ENCODE measurements at places on chromosomes 11 and 22. TPM values are rescaled to one million over a fixed set of nuclear protein-coding genes. Genes with fewer than 3 reads are reported as not detected.

NRGN gene
- total RNA-seq = 9.1 TPM

- DNase-seq = no peak
Measured at GRCh38 chr11:67118181-67118766, 789 bp upstream of the KDM2A start.

- DNase-seq = no peak
Measured at GRCh38 chr11:77386178-77386577, 84.7 kb upstream of the GDPD4 start.

TAF1D gene
- 126 TPM for total RNA-seq

DNA sequence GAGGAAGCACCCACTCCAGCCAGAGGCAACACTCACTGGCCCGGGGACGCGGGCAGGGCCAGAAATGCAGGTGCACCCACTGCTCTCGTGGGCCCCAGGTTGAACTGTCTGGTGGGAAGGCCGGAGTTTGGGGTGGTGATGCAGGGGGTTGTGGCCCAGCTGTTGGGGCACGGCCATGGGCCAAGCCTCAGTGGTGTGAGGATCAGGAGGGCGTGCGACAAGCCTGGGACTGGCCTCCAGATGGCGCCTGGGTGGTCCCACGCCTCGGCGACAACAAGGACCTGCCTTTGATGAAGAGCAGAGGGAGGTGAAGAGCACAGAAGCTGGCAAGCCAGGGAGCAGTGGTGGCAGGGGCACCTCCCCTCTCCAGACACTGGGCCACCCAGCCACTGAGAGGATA, 240.8 kb downstream of the BRD1 start:
- no peak for DNase-seq

TUBA8 gene
- 0.17 TPM for total RNA-seq

DNA sequence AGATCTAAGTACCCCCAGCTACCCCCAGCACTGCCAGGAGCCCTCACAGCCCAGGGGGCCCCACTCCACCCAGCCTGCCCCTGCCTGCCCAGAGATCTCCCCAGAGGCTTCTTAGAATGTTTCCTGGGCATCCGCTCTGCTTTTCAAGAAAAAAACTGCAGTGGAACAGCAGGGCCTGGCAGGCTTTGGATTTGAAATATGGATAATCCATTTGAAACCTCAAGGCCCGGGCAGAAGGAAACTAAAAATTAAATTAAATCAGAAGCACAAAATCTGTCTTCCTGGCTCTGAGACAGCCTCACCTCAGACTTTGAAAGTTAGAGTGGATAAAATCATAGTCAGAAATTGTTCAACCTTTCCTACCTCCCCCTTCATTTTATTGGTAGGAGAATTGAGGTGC, 273.6 kb downstream of the OPCML start:
- no peak for DNase-seq

DNA sequence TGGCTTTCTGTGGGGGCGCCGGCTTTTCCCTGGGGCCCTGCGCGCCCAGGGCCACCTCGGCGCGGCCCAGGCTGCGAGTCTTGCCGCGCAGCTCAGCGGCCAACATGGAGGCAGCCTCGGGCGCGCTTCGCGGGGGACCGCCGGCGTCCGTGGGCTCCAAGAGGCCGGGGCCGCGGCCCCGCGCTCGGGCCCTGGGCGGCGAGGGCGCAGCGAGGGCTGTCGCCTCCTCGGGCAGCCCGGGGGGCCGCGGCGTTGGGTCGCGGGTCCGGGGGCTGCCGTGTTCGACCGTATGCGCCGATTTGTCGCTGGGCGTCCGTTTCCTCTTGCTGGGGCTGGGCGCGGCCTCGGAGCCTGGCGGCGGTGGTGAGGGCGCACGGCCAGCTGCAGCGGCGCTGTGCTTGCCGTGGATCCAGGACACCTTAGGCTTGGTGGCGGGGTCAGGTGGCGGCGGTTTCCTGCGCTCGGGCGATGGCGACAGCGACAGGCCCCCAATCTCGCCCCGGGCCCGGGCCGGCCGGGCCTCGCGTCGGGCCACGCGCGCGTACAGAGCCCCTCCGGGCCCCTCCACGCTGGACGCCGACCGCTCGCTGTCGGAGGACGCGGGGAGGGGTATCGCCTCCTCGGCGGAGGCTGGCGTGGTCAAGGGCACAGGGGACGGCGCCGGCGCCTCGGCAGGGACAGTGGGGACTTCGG, 11.9 kb downstream of the SCARF2 start:
- DNase-seq = no peak

Measured in HT1080 (cell line).